ENCODE measurements at places on chromosomes 3 and 15.

GRCh38 chr3:77320514-77320913 is 280.6 kb downstream of the ROBO2 start:
- no peak for DNase-seq

- DNase-seq: no peak
Measured at GRCh38 chr3:114556657-114557213, 262.9 kb downstream of the TIGIT start.

DNA sequence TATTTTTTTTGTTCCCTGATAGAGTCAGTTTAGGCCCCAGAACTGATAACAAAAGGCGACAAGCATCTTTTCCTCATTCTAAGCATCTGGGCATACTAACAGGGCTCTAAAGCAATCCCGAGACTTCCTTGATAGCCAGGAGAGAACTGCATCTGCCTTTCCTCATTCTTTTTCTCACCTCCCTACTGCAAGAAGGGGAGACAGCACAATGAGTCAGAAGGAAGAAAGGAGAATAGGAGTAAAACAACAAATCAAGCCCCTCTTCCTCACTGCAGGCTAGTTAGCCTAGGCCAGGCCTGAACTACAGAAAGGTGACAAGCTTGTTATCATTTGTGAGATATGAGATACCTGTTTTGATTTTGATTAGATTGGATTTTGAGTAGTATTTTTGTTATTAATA is 97.9 kb downstream of the NAALADL2 start:
- DNase-seq: no peak

- DNase-seq: no peak
Measured at GRCh38 chr3:37100411-37100810, 74.0 kb downstream of the LRRFIP2 start.

GRCh38 chr3:127388427-127388826 is 100.6 kb upstream of the PRR20G start:
- no peak for DNase-seq

DNA sequence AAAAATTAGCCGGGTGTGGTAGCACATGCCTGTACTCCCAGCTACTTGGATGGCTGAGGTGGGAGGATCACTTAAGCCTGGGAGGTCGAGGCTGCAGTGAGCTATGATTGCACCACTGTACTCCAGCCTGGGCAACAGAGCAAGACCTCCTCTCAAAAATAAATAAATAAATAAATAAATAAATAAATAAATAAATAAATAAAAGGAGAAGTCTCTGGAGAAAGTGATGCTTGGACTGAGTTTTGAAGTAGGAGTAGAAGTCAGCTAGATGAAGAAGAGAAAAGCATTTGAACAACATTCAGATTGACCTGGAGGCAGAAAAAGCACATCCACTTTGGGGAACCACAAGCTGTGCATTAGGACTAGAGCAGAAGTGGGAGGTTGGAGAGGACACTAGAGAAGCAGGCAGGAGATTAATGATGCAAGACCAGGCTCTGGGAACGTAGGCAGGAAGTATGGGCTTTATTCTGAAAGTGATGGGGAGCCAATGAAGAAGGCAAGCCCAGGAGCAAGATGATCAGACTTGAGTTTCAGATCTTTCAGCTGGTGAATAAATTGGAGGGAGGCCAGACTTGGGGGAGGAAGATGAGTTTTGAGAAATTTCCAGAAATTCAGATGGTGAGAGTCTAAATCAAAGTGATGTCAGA is 48.7 kb downstream of the KLHL6 start:
- DNase-seq: no peak

- DNase-seq: no peak
Measured at GRCh38 chr15:49179433-49180190, 9.6 kb downstream of the GALK2 start.

DNA sequence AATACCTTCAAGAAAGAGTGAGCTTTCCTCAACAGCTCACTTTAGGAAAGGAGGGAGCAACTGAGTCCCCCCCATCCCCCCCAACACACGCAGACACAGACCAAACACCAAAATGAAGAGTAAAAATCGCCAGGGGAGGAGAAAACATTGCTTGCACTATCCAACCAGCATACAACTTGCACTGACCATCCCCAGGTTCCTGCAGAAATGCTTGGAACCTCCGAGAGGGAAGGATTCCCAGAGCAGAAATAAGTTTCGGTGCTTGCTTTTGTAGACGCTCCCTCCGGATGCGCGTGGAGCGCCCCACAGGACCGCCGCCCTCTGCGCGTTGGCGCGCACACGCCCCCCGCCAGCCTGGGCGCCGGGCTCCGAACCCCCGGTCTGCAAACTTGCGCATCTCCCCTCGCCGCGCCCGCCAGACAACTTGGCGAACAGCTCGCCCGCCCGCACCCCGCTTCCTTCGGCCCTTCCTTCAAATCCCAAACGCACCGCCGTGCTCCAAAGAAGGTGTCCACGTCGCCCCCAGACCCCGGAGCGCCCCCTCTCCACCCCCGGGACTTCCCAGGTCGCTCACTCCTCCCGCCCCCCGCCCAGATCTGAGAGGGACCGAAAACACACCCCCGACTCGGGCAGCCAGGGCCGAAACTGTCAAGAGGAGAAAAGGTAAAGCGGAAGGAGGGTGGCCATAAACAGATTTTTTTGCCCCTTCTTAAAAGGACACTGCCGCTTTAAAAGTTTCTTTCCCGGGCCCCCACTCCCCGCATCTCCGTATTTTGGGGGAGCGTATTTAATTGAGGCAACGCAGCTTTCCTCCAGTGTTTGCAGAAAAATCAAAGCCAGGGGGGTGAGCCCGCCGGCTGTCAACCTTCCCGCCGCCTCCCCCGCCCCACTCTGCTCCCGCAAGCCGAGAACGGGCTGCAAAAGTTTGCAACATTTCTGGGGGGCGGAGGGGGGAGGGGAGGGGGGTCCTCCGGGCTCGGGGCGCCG is 859 bp downstream of the RORA start:
- DNase-seq: no peak

DNA sequence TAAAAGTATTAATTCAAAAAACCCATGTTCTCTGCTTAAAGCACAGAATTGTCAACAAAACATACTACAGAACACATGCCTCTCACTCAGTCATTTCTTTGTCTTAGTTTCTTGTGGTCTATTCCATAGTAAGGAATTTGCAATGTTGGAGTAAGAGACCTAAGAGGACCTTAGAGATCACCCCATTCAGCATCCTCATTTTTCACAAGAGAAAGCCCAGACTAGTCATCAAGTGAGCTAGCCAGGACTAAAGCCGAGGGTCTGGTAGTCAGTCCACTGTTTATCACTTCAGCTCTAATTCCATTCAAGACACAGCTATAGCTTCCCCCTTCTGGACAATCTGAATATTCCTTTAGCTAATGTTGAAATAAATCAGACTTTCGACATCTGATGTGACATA is 601.1 kb downstream of the FHIT start:
- DNase-seq: no peak

DNA sequence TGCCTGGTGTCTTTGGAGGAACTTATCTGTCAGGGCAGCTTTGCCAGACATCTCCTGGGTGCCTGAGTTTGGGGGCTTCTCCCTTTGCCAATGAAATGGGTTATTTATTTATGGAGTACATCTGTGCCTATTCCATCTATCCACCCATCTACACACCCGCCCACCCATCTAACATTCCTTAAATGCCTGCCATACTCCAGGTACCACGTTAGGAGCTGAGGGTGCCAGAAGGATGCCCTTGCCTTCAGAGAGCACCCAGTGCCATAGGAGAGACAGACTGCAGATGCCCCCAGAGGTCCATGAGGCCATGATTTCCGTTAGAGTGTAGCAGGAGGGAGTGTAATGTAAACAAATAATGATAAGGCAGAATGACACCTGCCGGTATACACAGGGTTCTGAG is 21.8 kb upstream of the KIF23 start:
- DNase-seq: no peak

DNA sequence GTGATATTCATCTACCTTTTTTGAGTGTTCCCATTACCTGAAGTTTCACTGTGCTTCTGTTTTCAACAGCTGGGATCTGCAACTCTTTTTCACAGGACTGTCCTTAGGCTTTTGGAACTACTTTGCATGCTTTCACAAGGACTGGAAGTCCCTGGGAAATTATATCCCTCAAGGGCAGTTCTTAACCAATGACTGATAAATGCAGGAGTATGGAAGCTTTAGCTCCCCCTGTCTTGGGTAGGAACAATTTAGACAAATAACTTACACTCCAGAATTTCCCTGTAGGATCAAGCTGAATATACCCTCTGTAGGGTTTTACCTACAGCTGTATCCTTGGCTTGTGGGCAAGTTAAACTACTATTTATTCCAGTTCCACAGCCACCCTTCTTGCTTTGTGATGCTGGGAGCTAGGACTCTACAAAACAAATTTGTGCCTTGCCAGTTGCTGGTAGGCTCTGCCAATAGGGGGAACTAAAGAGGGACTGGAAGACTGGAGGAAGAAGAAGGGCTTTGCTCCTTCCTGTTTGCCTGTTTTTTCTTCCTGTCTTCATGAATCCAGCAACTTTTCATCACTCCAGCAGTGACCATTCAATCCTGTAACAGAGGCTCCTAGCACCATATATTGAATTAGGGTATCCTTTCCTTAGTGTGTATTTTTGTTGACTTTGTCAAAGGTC is 6.8 kb upstream of the ZNF280D start:
- DNase-seq: no peak

- no peak for DNase-seq
Measured at GRCh38 chr3:123439806-123440580, 8.9 kb downstream of the ADCY5 start.

- no peak for DNase-seq
Measured at GRCh38 chr3:44036850-44037249, 204.8 kb upstream of the TOPAZ1 start.

DNA sequence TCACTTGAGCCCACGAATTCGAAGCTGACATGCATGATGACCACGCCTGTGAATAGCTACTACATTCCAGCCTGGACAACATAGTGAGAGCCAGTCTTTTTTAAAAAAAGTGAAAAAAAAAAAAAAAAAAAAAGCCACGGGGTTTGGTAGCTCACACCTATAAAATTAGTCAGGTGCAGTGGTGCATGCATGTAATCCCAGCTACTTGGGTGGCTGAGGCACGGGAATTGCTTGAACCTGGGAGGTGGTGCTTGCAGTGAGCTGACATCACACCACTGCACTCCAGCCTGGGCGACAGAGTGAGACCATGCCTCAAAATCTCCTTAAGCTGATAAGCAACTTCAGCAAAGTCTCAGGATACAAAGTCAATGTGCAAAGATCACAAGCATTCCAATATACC is 44.4 kb downstream of the CSNK1G1 start:
- DNase-seq: no peak

DNA sequence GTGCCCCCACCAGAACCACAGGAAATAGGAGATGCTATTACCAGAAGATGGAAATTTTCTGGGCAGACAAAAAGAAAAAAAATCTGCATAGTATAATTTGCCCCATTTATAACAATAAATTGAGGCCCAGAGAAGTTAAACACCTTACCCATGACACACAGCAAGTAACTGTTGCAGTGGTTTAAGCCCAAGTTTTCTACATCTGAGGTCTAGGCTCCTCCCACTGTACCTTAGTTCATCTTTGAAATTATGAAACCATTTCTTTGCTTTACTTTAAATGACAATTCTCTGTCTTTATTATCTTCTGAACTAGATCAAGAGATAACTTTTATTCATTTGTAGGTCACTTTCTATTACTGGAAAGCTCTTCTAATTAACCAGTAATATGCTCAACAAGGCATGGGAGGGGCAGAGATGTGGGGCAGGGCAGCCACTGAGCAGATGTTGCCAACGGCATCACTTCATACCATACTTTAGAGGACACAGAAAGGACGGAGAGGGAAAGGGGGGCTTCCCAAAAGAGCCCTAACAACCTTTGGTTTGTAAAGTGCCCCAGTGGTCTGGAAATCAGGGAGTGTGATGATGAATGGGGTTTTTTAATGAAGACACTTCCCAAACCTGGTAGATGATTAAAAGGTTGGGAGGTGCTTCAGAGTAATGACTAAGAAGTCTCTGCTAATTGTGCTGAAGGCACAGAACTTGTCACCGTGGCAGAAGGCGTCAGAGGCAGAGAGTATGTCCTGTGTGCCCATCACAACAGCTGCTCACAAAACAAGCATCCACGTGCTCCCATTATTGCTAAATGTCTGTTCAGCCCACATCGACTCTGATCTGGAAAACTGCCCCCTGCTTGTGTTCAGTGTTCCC is 342.5 kb downstream of the SHQ1 start:
- DNase-seq: no peak

DNA sequence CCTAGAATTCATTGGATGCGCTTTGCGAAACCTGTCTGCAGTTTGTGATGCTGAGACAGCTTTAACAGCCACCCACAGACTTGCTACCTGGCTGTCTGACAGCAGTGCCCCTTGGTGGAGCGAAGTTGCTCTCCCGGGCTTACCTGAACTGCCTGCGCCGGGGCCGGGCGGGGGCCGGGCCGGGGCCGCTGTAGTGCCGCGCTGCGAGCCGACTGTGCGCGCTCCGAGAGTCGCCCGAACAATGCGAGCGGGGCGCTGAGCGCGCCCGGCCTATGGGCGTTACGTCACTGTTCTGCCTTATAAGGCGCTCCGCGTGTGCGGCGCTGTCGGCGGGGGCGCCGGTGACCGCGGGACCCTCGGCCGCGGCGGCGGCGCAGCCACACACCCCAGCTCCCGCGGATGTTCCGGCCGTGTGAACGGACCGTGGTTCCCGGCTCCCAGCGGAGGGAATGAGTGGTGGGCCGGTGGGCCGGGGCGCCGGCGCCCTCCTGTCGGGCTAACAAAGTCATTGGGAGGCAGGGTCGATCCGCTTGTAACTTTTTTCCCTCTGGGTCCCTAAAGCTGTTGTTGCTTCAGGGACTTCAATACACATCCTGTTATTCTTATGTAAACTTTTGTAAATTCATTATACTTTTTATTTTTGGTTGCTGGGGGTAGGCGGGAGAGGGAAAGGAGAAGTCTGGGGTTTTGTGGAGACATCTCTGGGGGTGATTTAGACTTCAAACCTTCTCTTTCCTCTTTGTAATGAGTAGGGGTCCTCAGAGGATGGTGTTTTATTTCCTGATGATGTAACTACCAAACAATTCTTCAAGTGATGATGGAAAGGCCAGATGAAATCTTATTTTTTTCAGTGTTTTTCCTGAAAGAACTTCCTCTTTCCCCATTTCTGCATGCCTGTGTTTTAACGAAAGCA is 58.5 kb downstream of the CMSS1 start:
- DNase-seq: peak; percentile 55

DNA sequence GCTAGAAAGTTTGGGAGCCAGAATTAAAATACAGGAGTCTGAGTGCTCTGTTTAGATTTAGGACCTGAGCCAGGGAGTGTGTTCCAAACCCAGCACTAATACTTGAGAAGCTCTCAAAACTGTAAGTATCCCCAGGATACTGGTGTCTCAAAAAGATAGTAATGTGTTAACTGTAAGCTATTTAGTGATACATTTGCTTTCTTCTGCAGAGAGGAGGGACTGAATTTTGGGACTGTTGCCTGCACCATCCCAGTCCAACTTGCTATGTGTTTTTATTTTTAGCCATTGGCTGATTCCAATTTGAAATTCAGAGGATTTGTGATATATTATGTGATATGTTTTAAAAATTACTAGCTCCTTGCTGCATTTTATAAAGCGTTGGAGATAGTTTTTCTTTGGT is 31.5 kb downstream of the UBE2E1 start:
- no peak for DNase-seq

GRCh38 chr15:38696109-38696727 is 131.6 kb upstream of the RASGRP1 start:
- peak; percentile 54 for DNase-seq

- DNase-seq: no peak
Measured at GRCh38 chr3:15107075-15107947, 8.4 kb upstream of the RBSN start.

Measured in activated CD4-positive, alpha-beta T cell treated with anti-CD3 and anti-CD28 coated beads, Interleukin-2, amount 50 U/mL, for 4 hours (primary cell).